ENCODE measurements at places on chromosomes 12 and 14.

DNA sequence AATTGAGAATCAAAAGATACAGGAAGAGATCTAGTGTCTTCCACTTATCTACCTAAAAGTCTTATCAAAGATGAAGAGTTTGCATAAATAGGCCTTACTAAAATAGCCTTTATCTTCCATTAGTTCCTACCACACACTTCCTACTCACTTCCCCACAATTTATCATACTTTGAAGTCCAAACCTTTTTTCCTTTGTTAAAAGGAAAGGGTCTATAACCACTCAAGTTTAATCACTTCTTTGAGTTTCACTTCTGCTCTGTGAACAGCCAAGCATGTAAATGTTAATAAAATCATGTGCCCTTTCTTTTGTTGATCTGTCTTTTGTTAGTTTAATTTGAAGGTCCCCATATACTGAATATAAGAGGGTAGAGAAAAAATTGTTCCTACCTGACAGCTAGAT is 114.5 kb downstream of the PHLDA1 start:
- no peak for DNase-seq

GRCh38 chr14:80637756-80638619 is 303.6 kb downstream of the CEP128 start:
- no peak for DNase-seq

DNA sequence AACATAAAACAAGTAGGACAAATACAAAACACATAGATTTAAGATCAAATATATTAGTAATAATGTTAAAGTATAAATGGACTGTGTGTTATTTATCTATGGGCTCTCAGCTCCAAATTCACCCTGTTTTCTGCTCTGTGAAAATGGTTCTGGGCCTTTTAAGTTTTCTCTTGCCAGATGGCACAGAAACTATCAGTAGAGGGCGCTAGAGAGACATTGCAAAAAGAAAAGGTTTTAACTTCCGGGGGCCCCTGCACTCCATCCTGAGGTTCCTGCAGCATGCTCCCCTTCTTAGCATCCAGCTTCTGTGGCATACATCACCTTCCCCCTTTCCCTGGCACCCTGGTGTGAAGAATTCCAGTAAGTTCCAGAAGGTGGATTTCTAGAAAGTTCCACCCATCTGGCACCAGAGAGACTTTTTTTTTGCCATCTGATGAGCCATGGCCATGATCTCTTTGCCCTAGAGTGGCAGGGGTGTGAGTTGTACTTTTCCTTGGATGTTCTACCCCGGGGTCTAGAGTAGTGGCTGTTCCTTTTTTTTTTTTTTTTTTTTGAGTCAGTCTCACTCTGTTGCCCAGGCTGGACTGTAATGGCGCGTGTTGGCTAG is 29.3 kb downstream of the ZCRB1 start:
- no peak for DNase-seq

GRCh38 chr12:24822121-24822899 is 126.6 kb downstream of the BCAT1 start:
- no peak for DNase-seq

DNA sequence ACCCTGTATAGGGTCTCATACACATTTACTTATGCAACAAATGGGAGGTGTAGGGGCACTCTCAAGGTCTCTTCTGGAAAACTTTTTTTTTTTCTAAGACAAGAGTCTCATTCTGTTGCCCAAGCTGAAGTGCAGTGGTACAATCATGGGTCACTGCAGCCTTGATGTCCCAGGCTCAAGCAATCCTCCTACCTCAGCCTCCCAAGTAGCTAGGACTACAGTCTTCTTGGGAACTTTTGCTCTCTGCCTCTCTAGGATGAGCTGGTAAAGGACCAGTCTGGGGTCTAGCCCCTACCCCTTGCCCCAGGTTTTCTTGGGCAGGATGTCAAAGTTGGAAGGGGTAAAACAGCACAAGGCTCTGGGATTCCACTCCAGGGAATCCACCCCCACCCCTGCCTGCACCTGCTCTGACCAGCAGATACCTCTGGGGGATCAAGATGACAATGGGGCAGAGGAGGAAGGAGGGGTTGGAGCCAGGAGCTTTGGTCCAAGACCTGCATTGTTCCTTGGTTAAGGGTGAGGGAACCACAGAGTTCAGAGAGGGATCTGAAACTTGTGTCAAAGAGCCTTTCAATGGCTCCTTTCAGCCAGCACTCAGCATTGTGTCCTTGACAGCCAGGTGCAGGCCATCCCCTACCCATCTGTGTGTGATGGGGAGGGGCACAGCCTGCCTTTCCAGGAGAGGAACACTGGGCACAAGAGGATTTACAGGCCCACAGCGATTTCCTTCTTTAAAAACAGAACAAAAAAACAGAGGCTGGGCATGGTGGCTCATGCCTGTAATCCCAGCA is 12.2 kb downstream of the CTDSP2 start:
- DNase-seq: no peak

DNA sequence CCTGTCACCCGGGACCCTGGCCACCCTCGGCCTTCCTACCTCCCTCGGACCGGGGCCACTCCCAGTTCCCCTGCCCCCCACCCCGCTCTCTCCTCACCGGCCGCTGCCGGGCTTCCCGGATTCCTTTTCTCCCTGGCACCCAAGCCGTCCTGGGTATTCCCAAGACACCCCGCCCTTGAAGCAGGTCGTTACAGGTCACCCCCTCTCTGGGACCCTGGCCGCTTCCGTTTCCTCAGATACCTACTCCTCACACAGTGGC is 493 bp downstream of the NUMB start:
- no peak for DNase-seq
